ENCODE measurements at places on chromosomes 4 and X.

DNA sequence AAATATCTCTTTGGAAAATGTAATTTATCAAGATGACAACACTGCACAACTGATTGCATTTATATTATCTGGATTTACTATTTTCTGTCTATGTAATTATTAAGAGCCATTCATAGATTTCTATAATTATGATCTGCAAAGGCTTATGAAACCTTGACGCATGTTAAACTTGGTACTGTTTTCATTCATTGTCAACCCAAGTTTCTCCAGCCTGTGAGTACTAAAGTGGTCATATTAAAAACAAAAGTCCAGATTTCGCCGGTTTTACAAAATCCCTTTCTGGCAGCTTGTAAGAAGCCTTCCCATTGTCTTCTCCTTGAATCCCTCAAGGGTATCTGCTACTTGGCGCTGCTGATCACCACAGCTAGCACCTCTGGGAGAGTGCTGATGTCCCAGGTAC is 19.7 kb upstream of the GRPR start:
- DNase-seq: no peak

GRCh38 chr4:5712517-5712916 is 1.5 kb downstream of the EVC start:
- no peak for DNase-seq

DNA sequence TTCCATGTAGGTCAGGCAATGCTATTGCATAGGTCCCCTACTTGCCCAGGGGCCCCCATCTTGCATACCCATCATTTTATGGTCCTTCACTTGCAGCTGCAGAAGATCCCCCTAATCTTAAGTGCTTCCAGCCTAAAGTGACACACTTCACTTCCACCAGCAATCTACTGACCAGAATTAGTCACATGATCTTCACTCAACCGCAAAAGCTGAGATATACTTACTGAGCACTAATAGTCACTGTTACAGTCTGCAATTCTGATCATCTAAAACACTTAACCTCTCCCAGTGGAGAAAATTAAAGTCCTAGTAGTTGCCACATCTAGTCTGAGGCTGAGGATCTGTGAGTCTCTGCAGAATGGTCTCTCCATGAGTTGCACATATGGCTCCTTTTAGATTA is 82.1 kb downstream of the AREG start:
- no peak for DNase-seq

GRCh38 chr4:149645790-149646189 is 169.9 kb downstream of the IQCM start:
- no peak for DNase-seq

GRCh38 chr4:28313729-28314713 is 1453.4 kb downstream of the STIM2 start:
- no peak for DNase-seq

- no peak for DNase-seq
Observed at GRCh38 chrX:99909946-99910345, 500.1 kb downstream of the PCDH19 start.

DNA sequence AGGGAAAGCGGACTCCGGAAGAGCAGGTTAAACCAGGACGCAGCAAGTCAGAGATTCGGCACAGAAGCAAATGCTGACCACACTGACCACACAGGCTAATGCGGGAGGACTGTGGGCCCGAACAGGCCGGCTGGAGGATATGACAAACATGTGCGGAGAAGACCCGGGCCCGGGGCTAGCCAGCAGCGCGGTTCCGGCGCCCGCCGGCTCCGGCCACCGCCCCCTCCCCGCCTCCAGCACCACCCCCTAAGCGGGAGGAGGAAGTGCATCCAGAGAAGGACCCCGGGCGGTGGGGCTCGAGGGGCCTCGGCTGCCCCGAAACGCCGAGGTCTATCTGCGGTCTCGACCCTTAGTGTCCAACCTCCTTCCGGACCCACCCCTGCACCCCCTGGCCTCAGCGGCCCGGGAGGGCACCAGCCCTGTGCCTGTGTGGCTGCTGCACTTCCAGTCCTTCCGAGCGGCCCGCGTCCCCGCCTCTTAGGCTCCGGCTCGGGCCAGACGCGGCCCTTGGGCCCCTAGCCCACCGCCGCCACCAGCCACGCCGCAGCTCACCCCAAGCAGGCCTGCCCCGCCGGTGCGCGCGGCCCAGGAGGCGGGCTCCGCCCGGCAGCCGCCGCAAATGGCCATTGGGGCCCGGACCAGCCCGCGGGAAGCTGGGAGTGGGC is 2.1 kb downstream of the ELOVL6 start:
- DNase-seq: peak; percentile 77

GRCh38 chr4:125314676-125315575 is at the start of gene FAT4:
FAT4 (plus strand) TSS chr4:125314955; CDS start chr4:125316412, 1,457 bp downstream.
- peak; percentile 96 for DNase-seq

DNA sequence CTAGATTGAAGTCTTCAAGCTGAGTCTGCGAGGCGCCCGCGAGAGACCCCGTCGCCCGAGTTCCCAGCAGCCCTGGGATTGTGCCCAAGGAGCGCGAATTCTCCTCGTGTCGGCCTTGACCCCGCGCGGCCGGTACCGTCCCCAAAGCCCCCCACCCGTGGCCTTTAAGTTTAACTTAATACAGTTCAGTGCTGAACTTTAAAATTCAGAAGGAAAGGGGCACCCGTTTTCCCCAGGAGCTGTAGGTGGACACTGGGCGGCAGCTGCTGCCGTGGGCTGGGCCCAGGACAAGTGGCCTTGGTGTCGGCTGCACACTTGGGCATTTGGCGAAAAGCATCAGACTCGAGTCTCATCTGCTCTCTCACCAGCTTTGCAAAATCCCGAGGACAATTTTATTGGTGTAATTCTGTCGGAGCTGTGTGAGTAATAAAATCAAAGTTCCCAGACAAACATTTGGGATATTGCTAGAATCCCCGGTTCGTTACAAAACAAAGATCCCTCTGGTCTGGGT is 634 bp downstream of the CWH43 start:
- no peak for DNase-seq

GRCh38 chr4:141290771-141291170 is 70.1 kb downstream of the ZNF330 start:
- no peak for DNase-seq

DNA sequence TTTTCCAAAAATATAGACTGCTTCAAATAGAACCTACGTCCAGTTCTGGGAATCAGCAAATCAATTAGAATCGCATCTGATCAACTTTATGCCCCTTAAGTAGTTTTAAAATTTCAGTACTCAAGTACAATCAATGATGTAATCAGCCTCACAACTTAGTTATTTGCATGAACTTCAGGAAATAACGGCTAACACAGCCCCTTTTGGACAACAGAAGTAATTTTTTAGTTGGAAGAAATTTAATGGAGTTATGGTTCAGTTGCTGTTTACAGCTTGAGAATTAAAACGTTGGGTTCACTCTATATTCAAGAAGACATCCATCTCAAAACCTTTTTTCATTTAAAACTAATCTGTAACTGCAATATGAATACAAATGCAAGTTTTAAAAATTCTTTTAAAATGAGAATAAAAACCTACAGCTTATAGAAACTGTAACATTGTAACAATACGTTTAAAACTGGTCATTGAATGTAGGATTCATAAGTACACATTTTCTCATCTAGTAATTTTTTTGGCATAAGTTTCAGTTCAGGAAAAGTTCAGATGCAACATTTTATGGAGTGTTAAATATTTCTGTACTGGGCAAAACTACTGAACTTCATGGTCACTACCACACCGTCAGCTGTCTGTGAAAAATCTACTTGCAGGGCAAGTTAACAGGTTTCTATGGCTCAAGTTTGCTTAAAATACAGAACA is 956 bp downstream of the TAPT1 start:
- no peak for DNase-seq

DNA sequence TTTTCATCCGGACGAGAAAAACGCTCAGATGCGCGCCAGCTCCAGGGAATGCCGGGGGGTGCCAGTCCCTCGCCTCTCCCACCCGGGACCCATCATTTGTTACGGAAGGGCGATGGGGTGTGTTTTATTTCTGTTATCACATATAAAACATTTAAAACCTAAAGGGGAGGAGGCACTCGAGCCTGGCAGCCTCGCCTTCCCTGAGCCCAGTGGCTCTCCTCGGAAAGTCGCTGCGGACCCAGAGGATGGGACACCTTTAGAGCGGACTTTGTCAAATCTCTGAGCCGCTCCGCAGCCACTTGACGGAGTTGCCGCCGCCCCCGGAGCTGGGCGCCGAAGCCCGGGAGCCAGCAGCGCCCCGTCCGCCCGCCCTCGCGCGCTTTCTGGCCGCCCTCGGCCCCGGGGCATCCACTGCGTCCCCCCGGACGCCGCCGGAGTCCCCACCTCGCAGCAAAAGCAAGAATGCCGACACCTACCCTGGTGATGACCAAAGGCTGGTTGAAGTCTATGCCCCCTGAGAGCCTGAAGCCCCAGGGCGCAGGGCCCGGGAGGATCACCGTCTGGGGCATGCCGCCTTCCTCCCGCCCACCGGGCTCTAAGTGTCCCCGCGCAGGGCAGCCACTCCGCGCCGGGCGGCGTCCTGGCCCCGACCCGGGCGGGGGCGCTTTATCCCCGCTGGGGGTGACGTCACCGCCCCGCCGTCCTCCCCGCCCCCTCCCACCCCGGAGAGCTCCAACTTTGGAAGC is at the start of gene PDLIM3:
Gene PDLIM3, minus strand, starts transcription at position 642 of the 746 bp plus-strand sequence. Its CDS starts 73 bp downstream, at position 569.
- peak; percentile 83 for DNase-seq

- no peak for DNase-seq
Observed at GRCh38 chrX:73213734-73214425, 771 bp downstream of the NAP1L2 start.

DNA sequence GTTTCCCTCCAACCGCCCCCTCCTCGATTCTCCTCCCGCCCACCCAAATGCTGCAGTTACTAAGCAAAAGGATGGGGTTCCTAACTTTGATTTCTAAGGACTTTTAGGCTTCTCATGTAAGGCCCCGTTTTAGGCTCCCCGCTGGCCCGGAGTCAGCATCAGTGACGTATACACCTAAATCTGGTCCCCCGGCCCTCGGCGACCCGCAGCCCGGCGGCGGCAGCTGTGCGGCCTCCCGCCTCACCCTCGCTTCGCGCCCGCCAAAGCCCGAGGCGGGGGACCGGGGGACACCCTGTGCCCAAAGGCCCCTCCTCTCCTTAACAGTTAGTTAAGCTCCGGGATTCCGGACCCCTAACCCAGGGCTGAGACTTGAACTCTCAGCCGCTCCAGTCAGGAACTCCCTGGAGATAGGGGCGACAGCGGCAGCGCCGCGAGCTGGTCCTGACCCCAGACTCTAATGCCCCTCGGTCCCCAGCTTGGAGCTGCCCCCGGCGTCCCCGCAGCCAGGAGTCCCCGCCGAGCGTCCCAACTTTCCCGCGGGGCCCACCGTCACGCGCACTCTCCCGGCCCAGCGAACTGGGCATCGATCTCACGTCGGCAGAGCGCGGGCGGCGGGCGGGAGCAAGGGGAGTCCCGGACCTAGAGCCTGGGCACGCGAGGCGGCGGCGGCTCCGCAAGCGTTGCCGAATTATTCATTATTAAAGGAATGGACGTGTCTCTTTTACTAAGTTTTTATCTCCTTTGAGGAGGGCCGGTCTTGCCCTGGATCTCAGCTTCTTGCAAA is 1.5 kb upstream of the NR3C2 start:
- DNase-seq: no peak

DNA sequence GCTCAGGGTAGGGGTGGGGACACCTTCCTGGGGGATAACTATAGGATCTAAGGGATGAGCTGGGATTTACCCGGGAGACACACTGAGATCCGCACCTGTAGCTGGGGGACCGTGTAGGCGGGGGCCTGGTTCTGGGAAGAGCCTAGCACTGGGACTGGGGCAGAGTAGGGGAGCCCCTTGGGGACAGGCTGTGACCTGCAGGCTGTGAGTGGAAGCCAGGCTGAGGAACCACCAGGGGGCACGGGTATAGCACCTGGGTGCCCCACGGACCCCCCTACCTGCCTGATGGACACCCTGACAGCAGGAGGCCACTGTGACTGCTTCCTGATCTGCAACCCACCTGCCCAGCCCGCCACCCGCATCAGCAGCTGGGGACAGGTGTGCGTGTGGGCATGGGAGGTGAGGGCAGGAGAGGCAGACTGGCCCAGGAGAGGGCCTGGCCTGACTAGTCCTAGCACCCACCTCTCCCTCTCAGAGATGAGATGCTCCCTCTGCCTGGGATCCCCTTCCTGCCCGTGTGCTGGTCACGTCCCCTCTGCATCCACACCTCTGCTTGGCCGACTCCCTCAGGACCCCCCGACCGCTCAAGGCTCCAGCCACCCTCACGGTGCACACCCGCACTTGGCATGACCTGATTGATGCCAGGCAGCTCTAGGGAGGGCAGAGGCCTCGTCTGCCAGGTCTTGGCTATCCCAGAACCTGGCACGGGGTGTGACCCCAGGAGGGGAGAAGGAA is 94.2 kb upstream of the NKX1-1 start:
- DNase-seq: peak; percentile 68

GRCh38 chr4:150859453-150859852 is 155.6 kb downstream of the LRBA start:
- no peak for DNase-seq

GRCh38 chr4:149347139-149347538 is 468.5 kb downstream of the IQCM start:
- no peak for DNase-seq

GRCh38 chr4:31045724-31046318 is 325.7 kb downstream of the PCDH7 start:
- DNase-seq: no peak

- no peak for DNase-seq
Observed at GRCh38 chr4:76622126-76622525, 187.1 kb downstream of the SHROOM3 start.

- DNase-seq: no peak
Observed at GRCh38 chr4:75340561-75340960, 173.6 kb downstream of the RCHY1 start.

DNA sequence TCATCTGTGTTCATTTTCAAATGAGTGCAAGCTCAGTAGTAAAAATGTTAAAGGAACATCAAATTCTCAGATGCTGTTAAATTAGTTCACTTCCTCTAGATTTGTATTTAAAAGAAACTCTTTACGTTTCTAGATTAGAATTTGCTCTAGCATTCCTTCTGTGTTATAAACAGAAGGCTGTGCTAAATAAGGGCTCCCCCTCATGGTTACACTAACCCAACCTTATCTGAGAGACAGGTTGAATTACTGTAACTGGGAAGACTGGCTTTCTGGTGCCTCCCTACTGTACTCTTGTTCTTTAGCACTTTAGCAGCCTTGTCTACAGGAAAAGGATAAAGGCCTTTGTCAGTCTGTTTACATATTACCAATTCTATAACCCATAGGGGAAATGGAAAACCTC is 56.8 kb downstream of the RXFP1 start:
- DNase-seq: no peak

DNA sequence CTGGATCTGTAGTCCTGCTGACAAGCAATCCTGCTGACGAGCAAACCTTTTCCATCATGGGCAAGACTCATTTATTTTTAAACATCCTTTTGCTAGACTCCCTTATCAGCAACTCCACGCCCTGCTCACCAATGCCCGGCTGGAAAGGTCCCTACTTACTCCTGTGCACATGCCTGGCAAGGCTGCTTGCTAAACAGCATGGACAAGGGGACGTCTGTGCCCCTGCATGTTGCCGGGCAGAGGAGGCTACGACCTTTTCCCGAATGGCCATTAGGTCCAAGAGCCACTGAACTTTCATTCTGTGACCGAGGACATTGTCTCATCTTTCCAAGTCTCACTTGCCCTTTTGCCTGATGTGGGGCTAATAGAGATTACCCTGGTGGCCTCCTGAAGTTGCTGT is 98.6 kb downstream of the MGST2 start:
- peak; percentile 84 for DNase-seq

Measured in cardiac septum (tissue), 1 donor.